ENCODE measurements at places on chromosomes 3 and 15.

DNA sequence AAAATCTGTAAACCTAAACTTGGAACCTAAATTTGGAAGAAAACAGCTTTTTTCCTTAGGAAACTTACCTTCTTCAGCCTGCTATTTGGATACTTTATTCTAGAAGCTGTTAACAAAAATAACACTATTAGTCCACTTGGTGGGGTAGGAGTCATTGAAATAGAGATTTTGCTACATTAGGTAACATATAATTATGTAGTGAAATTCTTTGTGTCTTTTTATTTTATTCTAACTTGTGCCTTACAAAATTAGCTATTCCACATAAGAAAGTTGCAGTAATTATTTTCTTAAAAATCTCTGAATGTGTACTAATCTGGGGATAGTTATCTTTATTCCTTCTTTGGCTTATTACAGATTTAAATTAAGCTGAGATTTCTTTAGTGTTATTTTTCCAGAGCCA is 360.4 kb upstream of the ROBO2 start:
- DNase-seq, result no peak

GRCh38 chr3:183428447-183429211 is at the start of gene MCF2L2:
Gene MCF2L2 (minus strand): TSS chr3:183428619. CDS start chr3:183427977, 642 bp downstream.
- peak; percentile 84 for DNase-seq

DNA sequence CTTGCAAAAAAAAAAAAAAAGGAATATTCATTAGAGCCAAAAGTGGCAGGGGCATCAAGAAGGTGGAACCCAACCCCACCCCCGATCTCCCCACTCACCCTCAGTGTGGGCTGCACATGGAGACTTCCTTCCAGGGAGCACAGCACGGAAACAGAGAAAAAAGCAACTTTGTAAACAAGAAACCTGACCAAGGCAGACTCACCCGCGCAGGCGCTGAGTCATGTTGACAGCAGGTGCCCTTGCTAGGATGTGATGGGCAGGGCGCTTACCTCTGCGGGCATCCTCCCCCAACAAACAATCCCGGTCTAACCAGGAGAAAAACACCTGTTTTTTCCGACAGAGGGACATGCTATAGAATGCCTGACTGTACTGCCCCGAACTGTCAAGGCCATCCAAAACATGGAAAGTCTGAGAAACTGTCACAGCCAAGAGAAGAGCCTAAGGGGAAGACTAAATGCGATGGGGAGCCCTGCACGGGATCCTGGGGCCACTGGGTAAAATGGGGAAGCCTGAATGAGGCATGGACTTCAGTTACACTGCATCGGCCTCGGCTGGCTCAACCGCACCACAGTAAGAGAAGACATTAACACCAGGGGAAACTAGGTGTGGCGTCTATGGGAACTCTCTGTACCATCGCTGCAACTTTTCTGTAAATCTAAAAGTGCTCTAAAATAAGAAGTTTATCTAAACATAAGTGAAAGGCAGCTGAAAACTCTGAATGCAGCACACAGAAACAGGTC is 66.7 kb upstream of the GATA2 start:
- DNase-seq, result no peak

DNA sequence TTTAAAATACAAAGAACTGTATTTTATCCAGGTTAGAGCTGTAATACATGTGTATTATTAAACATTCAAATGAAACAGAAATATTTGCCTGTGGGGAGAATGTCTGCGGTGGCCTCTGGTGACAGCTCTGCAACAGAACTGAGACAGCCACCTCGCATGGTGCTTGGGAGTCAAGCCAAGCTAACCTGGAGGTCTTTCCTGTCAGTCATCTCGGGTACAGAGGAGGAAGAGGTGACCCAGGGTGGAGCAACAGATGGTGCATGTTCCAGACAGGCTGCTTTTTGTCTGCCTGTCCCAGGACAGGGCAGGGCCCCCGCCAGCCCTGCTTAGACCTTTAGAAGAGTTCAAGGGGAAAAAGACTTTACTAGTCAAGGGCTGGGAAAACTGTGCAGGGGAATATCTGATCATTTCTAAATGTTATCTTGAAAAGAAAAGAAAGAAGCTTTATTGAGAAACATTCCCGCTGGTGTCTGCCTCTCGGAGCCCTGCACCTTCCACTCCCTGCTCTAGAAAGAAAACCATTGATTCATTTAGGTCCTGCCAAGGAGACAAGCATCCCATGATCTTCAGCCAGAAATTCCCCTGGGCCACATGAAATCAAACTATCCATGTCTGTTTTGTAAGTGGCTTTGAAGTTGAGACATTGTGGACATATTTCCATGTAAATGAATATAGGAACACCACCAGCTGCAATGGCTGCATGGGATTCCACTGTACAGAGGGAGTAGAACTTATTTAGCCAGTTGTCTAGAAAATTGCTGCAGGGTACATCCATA is 5.5 kb upstream of the NR2E3 start:
- no peak for DNase-seq

GRCh38 chr3:23566499-23566898 is 239.3 kb upstream of the UBE2E1 start:
- DNase-seq, result no peak

- no peak for DNase-seq
Measured at GRCh38 chr15:97995881-97996603, 35.5 kb downstream of the ARRDC4 start.

- DNase-seq, result no peak
Measured at GRCh38 chr3:172568701-172569100, 45.5 kb upstream of the TNFSF10 start.

GRCh38 chr15:59262316-59262715 is 55.7 kb downstream of the LDHAL6B start:
- no peak for DNase-seq

GRCh38 chr15:74825866-74826265 is 561 bp upstream of the CPLX3 start:
- DNase-seq, result no peak

DNA sequence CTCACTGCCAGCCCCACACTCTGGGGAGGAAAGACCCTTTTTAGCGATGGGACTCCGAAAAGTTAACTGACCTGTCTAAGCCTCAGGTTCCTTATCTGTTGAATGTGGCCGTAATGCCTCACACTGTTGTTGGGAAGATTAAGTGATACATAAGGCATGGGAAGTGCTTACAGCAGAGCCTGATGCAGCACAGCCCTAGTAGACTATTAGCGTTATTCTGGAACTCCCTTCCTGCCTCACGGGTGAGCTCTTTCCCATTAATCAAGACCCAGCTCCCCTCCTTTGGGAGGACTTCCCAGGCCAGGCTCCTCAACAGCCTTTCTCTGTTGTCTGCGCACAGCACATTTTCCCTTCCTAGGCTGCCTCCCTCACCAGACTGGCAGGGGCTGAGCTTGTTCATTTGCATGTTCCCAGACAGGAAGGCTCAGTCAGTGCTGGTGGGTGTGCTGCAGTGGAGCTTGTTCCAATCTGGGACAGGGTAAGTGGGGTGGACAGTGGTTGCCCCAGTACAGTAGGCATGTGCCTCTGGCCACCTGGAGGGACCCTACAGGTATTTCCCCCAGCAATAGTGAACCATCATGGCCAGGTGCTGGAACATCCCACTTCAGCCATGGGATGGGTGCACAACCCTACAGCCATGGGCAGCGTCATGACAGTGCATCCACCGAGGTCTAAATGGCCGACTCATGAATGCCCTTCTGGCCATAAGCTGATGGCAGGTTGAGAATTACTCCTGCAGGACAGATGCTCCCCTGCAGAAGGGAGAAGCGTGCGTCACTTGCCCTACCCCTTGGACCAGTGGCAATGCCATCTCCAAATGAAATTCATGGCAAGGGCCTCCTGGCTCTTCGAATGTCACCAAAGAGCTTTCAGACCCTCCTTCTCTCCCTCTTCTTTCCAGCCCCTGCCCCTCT is 5.8 kb upstream of the PSTPIP1 start:
- DNase-seq, result no peak

- no peak for DNase-seq
Measured at GRCh38 chr3:171401432-171401831, 58.8 kb downstream of the TNIK start.

- no peak for DNase-seq
Measured at GRCh38 chr15:100879061-100879463, 569 bp upstream of the ALDH1A3 start.

DNA sequence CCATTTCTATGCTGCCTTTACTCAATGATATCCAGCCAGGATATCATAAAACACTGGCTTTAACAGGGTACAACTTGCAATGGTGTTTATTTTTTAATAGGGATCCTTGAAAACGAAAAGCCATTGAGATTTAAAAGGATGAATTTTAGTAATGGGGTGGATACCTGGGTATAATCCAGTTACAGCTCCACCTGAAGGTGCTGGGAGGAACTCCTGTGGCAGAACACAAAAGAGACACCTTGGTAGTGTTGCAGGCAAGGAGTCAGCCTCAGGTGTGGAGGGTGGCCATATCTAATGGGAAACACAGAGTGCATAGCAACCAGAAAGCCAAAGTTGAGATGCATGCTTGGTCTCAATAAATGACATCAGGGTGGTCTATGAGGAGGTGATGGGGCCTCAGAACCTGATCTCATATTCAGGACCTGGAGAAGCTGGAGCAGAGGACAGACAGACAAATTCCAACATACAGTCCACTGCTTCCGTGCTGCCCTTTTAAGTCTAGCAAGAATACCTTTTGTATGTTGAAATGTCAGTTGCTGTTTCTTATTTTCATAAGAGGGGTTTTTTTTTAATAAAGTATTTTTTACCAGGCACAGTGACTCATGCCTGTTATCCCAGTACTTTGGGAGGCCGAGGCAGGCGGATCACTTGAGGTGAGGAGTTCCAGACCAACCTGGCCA is 12.0 kb upstream of the PAQR9 start:
- DNase-seq, result no peak

- no peak for DNase-seq
Measured at GRCh38 chr3:182731764-182732163, 61.5 kb upstream of the ATP11B start.

GRCh38 chr3:158918008-158918407 is 116.2 kb downstream of the MFSD1 start:
- DNase-seq, result peak; percentile 12

DNA sequence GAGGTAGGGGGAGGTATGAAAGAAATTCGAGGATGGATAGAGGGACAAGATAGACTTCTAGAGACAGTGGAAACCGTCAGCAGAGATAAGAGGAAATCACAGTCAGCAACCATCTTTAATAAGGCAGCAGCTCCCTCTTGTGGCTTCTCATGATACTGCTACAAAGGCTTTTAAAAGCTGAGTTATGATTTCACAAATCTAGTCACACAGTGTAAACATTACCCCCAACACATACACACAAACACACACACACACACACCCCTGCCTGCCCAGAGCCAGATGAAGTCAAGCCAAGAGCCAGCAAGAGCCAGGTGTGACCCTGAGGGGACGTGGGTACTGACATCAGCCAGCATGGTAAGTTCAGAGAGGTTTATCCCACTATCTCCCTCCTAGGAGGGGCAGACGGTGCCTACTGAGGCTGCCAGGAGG is 18.9 kb upstream of the TGM5 start:
- DNase-seq, result peak; percentile 59

DNA sequence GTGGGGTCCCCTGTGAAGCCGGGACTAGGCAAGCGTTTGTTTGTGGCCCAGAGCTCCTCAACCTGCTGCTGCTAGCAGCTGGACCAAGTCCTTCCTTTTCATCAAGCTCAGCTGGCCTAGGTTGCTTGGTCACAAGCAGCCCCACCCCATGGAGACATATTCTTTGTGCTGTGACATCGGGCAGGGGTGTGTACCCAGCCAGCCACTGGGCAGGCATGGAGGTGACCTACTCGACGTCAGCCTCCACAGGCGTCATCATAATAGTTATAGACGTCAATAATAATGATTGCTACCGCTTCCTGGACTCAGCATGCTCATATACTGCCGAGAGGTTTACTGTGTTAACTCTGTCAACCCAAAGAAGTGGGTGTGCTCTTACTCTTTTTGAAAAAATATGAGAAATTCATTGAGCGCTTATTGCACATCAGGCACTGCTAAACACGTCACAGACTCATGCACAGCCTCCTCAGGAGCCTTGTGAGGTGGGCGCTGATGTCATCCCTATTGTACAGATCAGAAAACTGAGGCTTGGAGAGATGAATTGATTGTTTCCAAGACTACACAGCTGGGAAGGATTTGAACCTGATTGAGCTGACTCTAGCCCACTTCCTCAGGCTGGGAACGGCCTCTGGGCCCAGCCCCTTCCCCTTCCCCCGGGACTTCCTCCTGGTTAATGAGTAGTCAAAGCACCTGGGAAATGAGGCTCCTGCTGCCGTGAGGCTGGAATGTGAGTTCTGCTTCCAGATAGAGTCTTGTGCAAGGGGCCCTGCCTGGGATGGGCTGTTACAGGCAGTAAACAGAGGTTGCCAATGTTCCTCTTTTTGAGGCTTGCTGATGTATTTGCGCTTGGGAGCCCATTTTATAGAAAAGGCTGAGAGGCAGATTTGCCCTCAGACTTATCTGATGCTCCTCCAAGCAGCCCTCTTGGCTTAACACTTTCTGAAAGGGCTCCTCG is 16.2 kb downstream of the SLC6A6 start:
- no peak for DNase-seq

DNA sequence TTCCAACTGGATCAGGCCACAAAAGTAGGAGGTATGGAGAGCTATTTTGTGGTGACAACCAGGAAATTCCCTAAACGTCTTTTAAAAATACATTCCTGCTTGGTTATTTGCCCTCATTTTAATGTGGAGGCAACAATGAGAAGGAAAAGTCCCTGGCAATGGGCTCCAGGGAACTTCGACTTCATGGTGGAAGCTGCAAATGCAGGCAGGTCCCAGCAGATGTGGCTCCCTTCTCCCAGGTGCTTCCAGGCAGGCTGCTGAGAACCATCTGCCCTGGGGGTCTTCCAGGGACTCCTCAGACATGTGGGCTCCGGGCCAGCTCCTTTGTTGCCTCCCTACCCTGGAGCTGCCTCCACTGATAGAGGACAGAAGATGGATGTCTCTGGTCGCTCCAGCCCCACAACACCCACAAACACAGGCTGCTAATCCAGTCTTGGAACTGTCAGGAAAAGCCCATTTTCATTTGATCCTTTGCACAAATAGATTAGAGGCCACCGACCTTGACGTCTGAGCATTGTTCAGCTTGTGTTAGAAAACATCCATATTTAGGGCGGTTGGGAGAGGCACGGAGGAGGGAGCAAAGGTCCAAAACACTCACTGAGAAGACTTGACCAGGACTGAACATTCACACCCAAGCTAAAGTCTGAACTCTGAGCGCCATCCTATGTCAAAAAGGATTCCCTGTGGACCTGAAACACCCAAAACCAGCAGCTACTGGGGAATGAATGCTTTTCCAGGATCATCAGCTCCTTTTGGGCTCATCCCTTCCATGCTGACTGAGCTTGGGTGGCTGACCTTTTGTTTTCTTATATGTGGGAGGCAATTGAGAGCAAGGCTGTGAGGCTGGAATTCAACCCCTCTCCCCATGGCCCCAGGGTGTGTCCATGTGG is 30.2 kb upstream of the SLCO2A1 start:
- no peak for DNase-seq

DNA sequence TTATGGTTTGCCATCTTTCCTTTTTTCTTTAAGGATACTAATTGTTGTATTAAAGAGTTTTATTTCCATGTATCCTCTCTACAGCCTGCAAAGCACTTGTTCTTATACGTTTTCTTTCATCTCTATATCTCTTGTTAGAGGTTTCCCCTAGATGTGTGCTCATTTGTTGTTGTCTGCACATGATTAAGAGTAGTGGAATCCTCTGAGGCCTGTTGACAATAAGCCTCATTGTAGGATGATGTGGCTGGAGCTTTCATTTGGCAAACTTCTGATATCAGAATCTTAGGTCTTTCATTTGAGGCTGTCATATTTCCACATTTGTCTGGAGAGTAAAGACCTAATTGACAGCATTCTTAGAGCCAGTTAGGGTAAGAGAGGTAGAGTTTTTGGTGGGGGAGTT is 506.0 kb downstream of the DIPK2A start:
- DNase-seq, result no peak

Data from stimulated activated naive CD8-positive, alpha-beta T cell treated with anti-CD3 and anti-CD28 coated beads, Interleukin-15, Interleukin-2, amounts not matched to agents 100 U/mL and 50 U/mL, for 24 hours (primary cell).